ENCODE measurements at places on chromosomes 6 and 20.

DNA sequence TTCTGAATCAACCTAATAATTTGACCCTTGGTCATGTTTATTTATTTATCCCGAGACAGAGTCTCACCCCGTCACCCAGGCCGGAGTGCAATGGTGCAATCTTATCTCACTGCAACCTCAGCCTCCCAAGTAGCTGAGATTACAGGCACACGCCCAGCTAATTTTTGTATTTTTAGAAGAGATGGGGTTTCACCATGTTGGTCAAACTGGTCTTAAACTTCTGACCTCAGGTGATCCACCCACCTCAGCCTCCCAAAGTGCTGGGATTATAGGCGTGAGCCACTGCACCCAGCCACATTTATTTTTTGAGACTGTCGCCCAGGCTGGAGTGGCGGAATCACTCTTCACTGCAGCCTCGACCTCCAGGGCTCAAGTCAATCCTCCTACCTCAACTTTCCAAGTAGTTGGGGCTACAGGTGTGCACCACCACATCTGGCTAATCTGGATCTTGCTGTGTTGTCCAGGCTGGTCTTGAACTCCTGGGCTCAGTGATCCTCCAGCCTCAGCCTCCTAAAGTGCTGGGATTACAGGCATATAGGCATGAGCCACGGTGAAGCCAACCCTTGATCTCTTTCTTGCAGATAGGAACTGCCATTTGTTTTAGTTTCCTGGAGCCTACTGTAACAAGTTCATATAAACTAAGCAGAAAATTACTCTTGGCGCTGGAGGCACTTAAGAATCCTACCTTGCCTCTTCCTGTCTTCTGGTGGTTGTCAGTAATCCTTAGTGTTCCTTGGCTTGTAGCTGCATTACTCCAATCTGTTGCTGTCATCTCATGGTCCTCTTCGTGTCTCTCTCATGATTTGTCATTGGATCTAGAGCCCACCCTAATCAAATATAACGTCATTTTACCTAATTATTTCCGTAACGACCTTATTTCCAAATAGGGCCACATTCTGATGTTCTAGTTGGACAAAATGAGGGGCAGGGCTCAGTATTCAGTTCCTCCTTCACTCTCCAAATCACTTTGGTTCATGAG, 2.3 kb downstream of the RPS18 start:
- DNase-seq, result no peak

DNA sequence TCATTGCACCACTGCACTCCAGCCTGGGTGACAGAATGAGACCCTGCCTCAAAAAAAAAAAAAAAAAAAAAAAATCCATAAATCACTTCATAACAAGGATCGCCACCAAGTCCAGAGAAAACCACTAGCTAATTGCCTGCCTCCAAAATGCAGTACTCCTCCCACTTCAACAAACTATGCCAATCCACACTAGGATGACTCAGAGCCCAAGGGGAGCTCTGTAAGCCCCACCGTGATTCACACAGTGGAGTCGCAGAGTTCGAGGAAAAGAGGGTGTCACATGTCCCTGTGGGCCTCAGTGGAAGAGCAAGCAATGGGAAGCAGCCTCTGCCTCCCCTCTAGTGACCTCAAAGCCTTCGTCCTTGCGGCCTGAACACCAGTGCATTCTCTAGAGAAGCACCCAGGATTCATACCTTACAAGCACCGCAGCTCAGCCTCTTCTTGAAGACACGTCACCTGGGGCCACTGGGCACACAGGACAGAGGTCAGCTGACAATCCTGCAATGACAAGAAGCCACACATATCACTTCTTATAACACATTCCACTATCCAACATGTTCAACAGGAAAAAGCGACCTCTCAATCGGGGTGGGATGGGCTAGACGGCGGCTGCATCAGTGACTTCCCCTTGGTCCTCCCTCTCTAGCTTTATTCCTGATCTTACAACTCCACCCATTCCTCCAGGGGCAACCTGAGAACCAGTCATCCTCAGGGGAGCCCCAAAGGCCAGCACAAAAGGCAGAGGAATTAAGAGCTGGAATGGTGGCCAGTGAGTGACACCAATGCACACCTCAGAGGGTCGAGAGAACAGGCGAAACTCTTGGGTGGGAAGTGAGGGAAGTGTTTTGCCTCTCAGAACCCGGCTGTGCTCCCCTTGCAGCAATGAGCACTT, 8.9 kb downstream of the SNHG17 start:
- no peak for DNase-seq

- no peak for DNase-seq
Observed at GRCh38 chr6:116158641-116159040, 32.7 kb upstream of the COL10A1 start.

DNA sequence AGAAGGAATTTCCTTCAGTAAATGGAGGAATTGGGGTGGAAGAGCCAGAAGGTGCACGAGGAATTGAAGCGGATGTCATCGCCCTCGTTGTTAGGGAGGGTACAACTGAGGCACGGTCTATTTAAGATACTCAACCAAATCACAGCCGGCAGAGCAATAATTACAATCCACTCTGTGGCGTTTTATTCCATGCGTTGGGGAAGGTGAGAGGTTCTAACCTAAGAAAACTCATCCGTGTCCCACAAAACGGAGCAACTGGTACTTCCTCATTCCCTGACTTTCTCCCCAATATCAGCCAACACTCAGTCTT, 802 bp upstream of the RRBP1 start:
- DNase-seq, result no peak

- DNase-seq, result peak; percentile 36
Observed at GRCh38 chr6:70956451-70957283, at the start of gene B3GAT2. TSS of gene B3GAT2 (minus strand) at chr6:70957060. CDS start at chr6:70956429, 631 bp downstream.

DNA sequence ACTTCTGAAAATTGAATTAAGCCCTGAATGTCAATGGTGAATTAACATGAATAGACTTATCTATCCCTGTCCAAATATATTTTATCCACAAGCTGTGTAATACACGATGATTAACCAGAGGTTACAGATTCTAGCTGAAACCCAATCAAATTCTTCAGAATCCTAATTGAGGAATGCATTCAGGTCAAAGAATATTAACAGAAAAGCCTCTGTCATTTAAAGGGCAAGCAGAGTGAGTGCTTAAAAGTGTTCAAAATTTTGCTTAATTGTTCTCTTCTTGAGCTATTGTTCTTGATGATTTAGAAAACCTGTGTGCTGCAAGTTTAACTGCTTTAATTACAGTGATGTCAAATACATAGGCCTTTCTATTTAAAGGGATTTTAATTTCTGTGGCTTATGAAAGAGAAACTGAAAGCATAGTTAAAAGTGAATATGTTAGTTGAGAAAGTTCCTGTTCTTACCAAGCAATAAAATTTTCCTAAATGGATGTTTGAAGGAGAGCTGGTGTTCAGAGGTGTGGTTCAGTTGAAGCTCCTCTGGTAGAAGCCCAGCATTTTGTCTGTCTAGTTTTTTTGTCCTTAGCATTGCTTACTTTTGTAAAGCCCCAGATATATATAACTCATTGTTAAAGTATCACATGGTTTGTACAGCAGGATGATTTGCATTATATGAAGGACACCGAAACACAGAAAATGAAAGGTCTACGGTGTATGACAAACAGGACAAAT, 466.3 kb upstream of the PLCB4 start:
- no peak for DNase-seq

GRCh38 chr20:14412065-14412681, 74.8 kb upstream of the FLRT3 start:
- no peak for DNase-seq

- DNase-seq, result no peak
Observed at GRCh38 chr6:97778290-97779038, 495.4 kb upstream of the MMS22L start.

DNA sequence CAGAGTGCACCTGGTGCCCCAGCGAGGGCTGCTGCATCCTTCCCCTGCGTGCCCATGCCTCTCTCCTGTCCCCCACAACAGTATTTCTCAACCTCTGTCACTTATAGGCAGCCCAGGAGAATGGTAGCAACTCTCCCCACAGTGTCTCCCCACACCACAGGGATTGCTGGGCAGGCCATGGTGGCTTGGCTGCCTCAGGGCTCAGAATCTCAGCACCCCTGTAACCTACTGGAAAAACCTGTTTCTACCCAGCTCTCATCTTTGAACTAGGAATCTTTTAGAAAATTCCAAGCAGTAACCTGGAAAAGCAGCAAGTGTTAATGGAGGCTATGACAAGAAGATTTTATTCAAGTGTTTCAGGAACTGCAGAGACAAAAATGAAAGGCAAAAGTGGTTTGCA, 38.0 kb downstream of the CD164 start:
- DNase-seq, result no peak

GRCh38 chr20:17507531-17507930, 23.6 kb downstream of the BFSP1 start:
- no peak for DNase-seq

GRCh38 chr6:105135056-105135455, 44.8 kb downstream of the POPDC3 start:
- no peak for DNase-seq

GRCh38 chr6:154482858-154483257, 27.6 kb downstream of the CNKSR3 start:
- no peak for DNase-seq

- DNase-seq, result no peak
Observed at GRCh38 chr6:57087916-57088315, 2.1 kb upstream of the ZNF451 start.

DNA sequence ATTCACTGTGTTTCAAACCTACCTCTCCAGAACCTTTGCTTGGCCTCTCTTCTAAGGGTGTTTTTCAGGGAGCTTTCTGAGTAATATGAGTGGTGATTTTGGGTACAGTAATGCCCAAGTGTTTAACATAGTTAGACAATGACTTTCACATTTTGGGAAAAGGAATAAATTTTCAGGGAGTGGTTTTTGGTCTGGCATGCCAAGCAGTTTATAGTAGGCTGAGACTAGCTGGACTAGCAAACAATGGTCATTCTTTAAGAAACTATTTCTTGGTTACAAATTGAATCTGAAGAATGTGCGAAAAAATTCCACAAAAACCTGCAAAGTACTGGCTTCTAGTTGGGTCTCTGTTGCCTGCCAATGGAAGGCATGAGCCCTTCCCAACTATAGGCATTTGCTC, 15.4 kb downstream of the FNDC1 start:
- no peak for DNase-seq

GRCh38 chr6:52573295-52573694, 3.6 kb downstream of the TRAM2 start:
- DNase-seq, result no peak

- no peak for DNase-seq
Observed at GRCh38 chr6:170146640-170147039, 144.2 kb downstream of the DLL1 start.

DNA sequence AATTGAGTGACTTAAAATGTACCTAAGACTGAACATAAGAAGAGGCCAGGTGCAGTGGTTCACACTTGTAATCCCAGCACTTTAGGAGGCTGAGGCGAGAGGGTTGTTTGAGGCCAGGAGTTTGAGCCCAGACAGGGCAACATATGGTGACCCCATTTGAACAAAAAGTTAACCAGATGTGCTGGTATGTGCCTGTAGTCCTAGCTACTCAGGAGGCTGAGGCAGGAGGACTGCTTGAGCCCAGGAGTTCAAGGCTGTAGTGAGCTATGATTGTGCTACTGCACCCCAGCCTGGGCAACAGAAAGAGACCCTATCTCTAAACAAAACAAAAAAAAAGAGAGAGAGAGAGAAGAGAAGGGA, 10.1 kb upstream of the PAQR8 start:
- no peak for DNase-seq

GRCh38 chr6:36815962-36816735, 23.1 kb downstream of the CPNE5 start:
- DNase-seq, result no peak

DNA sequence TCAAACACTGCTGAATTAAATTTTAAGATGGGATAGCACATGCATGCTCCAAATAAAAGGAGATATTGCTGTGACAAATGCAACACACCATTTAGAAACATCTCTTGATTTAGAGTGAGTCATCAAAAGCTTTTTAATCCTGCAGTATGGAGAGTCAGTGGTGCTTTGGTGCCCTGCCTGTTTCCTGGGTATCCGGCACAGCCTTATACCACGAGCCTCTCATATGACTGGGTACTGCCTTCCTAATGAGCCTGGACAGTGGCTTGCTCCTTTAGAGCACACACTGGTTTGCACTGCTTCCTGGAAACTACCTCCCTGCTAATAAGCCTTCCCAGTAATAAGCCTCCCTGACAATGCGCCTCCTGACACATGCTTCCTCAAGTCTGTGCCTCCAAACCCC, 65.3 kb upstream of the KCNK16 start:
- DNase-seq, result no peak

- no peak for DNase-seq
Observed at GRCh38 chr6:70380252-70380651, 33.1 kb upstream of the FAM135A start.

GRCh38 chr20:48241482-48241881, 456.2 kb upstream of the SULF2 start:
- no peak for DNase-seq

GRCh38 chr6:77026341-77026740, 436.9 kb downstream of the HTR1B start:
- DNase-seq, result no peak

- DNase-seq, result no peak
Observed at GRCh38 chr6:115582386-115582785, 478.3 kb downstream of the FRK start.

DNA sequence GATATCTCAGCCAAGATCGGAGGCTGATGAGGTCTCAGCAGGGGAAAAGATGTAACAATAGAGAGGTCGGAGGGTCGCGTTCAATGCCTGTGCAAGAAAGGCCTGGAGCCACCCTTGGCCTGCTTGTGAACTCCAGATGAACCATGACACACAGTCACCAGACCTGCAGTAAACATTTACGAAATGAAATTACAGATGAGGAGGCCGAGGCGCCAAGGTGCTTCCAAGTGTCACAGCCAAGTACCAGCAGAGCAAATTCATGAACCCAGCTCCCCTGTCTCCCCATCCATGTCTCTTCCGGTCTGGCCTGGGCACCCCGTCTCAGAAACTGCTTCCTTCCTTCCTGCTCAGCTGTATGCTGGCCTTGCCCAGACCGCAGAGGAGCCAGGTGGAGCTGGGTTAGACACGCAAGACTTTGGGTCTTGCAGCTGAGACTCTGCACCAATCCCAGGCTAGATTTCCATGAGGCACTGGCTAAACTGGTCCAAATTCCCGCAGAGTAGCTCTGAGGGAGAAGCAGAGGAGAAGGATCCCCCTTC, 48.1 kb downstream of the CHMP4B start:
- no peak for DNase-seq
